AML-193 (cell line): ENCODE measurements at places on chromosomes 6 and 20.
A peak's percentile ranks its signal among the peaks of the same experiment; 100 is the strongest.

- no peak for DNase-seq
Observed at GRCh38 chr6:158674342-158675131, 24.7 kb downstream of the SYTL3 start.

DNA sequence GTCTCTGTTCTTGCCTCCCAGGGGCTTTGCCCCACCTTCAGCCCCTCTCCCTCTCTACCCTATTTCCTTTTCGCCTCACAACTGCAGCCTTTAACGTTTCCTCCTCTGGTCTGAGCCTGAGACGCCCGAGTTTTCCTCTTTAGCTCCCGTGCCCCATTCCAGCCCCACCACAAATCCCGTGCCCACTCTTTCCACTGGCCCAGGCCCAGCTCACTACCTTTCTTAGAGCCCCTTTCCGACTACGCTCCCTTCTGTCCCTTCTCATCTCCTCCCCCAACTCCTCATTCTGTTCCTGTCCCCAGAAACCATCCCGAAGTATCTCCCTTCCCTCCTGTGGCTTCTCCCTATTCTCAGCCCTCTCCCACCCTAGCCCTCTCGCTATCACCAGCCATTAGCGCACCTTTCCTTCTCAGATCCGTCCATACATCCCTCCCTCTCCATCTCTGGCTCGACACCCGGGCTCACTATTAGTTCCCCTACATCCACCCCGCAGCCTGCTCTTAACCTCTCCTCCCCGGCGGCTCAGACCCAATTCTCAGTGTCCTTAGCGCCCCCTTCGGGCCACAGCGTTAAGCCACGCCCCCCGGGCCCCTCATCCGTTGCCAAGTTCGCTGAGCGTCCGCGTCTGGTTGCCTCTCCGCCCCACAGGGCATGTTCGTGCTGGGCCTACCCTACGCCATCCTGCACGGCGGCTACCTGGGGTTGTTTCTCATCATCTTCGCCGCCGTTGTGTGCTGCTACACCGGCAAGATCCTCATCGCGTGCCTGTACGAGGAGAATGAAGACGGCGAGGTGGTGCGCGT is 2.7 kb downstream of the SLC32A1 start:
- no peak for DNase-seq

- DNase-seq, result peak; percentile 87
Observed at GRCh38 chr6:28980852-28981430, 24.2 kb downstream of the ZNF311 start.

DNA sequence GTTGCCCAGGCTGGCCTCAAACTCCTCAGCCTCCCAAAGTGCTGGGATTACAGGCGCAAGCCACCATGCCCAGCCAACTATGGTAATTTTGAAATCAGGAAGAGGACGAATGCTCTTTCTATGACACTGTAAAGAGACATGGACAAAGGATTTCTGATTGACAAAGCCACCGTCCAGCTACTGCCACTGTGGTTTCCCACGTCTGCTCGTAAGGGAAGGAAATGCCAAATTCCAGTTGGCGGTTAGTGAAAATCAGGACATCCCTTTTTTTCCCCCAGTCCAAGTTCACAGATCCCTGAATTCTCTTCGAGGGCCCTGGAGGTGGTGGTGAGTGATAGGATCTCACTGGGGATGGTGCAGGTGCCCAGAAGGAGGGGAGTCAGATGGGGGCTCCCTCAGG is 31.2 kb downstream of the SNAI1 start:
- DNase-seq, result no peak

- no peak for DNase-seq
Observed at GRCh38 chr6:143299253-143300166, 151.0 kb downstream of the ADAT2 start.

DNA sequence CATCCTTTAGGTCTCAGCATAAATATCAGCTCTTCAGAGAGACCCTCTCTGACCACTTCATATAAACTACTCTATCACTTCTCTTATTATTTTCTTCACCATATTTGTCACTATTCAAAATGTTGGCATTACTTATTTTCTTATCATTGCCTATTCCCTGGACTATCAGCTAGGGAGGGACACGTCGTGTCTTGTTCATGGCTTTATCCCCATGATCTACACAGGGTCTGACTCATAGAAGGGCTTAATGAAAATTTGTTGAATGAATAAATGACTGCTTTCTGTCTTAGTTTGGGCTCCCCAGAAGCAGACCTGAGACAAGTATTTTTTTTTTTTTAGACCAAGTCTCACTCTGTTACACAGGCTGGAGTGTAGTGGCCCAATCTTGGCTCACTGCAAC is 3.0 kb upstream of the CDK5RAP1 start:
- DNase-seq, result no peak

GRCh38 chr20:37262505-37262904 is 891 bp upstream of the GHRH start:
- DNase-seq, result no peak

GRCh38 chr6:113289166-113289565 is 568.0 kb upstream of the MARCKS start:
- no peak for DNase-seq

- peak; percentile 21 for DNase-seq
Observed at GRCh38 chr6:30258204-30258603, 45.0 kb upstream of the TRIM26 start.

- DNase-seq, result no peak
Observed at GRCh38 chr20:36728986-36729385, 16.9 kb downstream of the NDRG3 start.

- no peak for DNase-seq
Observed at GRCh38 chr6:131951576-131952230, 531 bp upstream of the CCN2 start.

DNA sequence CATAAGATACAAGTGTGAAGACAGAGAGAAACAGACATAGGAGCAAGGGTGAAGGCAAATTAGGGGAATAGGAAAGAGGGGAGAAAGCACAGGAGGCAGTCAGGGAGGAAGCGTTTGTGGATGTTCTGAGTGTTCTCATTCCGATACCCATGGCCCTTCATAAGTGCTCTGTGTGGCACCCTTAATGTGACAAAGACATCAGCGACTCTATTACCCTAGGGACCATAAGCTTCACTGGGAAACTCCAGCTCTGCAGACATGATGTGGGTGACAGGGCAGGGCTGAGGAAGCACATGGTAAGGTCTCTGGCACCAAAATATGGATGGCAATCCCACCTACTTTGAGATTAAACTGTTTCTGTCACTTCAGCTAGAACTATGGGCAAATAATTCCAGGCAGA is 33.0 kb downstream of the F13A1 start:
- DNase-seq, result no peak
